ENCODE measurements at places on chromosomes 3 and 15. TPM values are rescaled to one million over a fixed set of nuclear protein-coding genes. Genes with fewer than 3 reads are reported as not detected.

FHIT gene
- 3.7 TPM for total RNA-seq

HMCES gene
- 48.3 TPM for total RNA-seq

GPR15 gene
- total RNA-seq = not detected

NDUFB5 gene
- 106 TPM for total RNA-seq

DGKG gene
- total RNA-seq = under 0.01 TPM

AQP9 gene
- total RNA-seq = 0.21 TPM

SPSB4 gene
- total RNA-seq = not detected

EPHB3 gene
- total RNA-seq = 23.4 TPM

TM4SF1 gene
- 251 TPM for total RNA-seq

LRRN1 gene
- total RNA-seq = 2.3 TPM

HIGD2B gene
- total RNA-seq = not detected

DISP2 gene
- under 0.01 TPM for total RNA-seq

KBTBD13 gene
- total RNA-seq = not detected

CSPG5 gene
- not detected for total RNA-seq
